ENCODE measurements at places on chromosomes 3 and 15. TPM values are rescaled to one million over a fixed set of nuclear protein-coding genes. Genes with fewer than 3 reads are reported as not detected.
A peak's percentile ranks its signal among the peaks of the same experiment; 100 is the strongest.

The MAP3K13 gene
- total RNA-seq, result 9.1 TPM

The MGLL gene
- 25.8 TPM for total RNA-seq

The CD86 gene
- 12.6 TPM for total RNA-seq

The HIGD2B gene
- not detected for total RNA-seq

The BTLA gene
- total RNA-seq, result 0.98 TPM

The CAPN3 gene
- total RNA-seq, result 12.5 TPM

DNA sequence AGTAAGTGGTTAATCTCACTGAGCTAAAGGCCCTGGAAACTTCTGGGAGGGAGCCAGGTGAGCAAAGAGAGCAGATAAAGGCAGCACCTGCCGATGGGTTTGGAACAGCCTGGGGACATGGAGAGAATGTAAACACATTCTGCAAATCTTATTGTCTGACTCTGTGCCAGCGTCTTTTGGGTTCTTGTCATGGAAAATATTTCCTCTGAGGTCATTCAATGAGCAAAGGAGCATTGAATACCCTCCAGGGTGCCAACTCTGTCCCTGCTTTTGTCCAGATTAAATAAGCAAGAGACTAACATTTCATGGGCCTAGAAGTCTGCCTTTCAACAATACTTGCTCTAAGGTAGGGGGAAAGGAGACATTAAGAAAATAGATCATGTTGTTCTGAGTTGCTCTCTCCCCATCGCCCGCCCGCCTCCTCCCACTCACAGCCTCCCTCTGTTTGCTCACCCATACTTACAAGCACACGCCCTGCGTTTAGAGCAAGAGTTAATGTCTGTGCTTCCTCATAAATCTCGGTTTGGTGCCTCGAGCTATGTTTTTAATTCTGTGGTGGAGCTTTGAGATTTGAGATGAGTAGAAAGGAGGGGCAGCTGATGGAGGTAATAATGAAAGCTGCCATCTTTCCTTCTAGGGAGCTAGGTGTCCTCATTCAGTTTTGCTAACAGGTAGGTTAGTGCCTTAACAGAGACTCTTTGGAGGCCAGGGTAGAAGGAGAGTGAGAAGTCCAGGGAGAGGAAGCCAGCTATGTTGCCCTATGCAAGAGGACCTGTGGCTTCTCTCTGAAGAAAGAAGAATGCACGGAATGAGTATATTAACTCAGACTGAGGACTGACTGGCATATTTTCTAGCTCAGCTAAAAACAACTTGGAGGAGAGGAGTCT lies 132.9 kb downstream of the TPRG1 start:
- H3K27ac ChIP-seq, result peak overlapping the region; percentile 77
- H3K4me3 ChIP-seq, result no peak overlapping the region
- no peaks in the 10 kb centered on the region for H3K36me3 ChIP-seq
- no peaks in the 10 kb centered on the region for H3K4me1 ChIP-seq
- no peaks in the 10 kb centered on the region for H3K27me3 ChIP-seq
- DNase-seq, result peak; percentile 69

GRCh38 chr3:169387751-169388696 lies 275.5 kb downstream of the MECOM start:
- no peaks in the 10 kb centered on the region for H3K36me3 ChIP-seq
- H3K27ac ChIP-seq, result peak overlapping the region; percentile 29
- no peaks in the 10 kb centered on the region for H3K4me1 ChIP-seq
- H3K27me3 ChIP-seq, result no peaks in the 10 kb centered on the region
- H3K4me3 ChIP-seq, result no peak overlapping the region

GRCh38 chr3:22115581-22115980 lies 364.6 kb upstream of the ZNF385D start:
- DNase-seq, result no peak
- no peaks in the 10 kb centered on the region for H3K36me3 ChIP-seq
- no peaks in the 10 kb centered on the region for H3K27me3 ChIP-seq
- no peak overlapping the region for H3K27ac ChIP-seq
- H3K4me1 ChIP-seq, result no peaks in the 10 kb centered on the region
- H3K4me3 ChIP-seq, result no peak overlapping the region

DNA sequence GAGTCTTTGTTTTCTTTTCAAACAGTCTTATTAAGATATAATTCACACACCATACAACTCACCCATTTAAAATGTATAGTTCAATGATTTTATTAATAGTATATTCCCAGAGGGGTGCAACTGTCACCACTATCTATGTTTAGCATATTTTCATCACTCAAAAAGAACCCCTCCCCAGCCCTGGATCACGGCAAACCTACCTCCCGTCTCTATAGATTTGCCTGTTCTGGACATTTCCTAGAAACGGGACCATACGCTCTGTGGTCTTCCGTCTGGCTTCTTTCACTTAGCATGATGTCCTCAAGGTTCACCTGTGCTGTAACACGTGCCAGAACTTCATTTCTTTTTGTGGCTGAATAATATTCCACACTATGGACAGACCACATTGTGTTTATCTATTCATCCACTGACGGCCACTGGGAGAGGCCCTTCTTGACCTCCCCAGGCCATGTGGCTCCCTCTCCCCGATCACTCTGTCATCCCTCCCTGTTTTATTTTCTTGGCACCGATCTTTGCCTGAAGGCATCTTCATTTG lies 56.4 kb downstream of the IQSEC1 start:
- H3K4me1 ChIP-seq, result peaks cover 27% of the 10 kb centered on the region
- no peaks in the 10 kb centered on the region for H3K27me3 ChIP-seq
- no peak overlapping the region for H3K4me3 ChIP-seq
- H3K36me3 ChIP-seq, result no peaks in the 10 kb centered on the region
- DNase-seq, result peak; percentile 25

DNA sequence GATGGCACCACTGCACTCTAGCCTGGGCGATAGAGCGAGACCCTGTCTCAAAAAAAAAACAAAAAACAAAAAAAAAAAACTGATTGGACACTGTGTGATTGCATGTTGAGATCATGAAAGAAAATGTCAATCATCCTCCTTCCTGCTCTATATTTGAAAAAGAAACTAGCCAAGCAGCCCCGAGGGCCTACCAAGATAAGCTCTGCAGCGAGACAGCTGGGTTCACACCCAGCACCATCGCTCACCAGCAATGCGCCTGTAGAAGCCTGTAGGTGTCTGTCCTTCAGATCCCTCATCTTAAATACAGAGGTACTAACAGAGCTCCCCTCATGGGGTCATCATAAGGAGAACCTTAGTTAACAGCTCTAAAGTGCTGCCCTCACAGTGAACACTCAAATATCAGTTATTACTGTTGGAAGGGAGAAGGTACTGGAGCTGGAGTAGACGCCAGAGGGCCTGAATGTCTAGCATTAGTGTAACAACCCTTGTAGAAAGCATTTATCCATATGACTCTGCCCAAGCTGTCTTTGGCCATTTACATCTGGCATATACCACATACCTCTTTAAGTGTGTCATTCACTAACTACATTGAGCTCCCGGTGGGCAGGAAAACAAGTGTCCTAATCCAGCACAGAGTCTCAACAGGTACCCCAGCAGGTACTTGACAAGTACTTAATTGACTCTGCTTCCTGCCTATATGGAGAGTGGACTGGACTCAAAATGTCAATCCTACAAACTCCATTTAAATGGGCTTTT lies 22.9 kb downstream of the MYLK start:
- H3K4me3 ChIP-seq, result no peak overlapping the region
- no peaks in the 10 kb centered on the region for H3K4me1 ChIP-seq
- DNase-seq, result no peak
- no peaks in the 10 kb centered on the region for H3K27me3 ChIP-seq

DNA sequence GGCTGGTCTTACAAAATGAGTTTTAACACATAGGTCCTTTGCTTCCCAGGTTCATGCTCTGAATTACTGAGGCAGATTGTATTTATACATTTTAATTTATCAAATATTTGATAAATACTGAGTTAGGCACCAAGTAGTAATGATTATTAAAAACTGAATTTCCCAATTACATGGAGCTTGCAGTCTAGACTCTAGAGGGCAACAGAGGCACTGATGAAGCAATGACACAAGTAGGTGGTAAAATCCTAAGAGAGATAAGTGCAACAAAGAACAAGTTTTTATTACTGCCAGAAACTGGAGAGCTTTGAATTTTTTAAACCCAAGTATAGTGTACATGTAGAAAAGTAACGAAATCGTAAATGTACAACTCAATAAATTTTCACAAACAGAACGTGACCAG lies 406.2 kb upstream of the RARB start:
- no peaks in the 10 kb centered on the region for H3K27me3 ChIP-seq
- no peak for DNase-seq
- H3K4me3 ChIP-seq, result no peak overlapping the region
- H3K4me1 ChIP-seq, result no peaks in the 10 kb centered on the region
- H3K36me3 ChIP-seq, result no peaks in the 10 kb centered on the region

DNA sequence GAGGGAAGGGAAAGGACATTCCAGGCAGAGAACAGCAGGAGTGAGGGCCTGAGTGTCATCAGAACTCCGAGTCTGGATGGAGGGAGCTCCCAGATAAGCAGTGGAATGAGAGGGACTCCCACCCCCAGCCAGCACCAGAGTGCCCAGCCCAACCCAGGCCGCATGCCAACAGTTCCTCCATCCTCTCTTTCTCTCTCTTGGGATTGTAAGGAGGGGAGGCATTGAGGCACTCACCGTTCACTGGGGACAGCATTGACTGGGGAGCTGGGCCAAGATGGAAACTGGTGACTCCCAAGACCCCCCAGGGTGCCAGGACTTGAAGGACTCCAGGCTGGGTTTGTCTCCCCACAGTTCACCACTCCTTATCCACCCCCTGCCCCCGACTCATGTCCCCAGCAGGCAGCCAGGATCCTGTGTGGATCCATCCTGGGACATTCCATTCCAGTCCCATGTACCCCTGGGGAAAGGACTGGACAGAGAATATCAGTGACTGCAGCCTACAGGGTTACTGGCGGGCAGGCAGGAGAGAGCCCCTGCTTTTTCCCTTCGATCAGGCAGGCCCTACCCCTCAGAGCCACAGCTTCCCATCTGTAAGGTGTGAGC lies 15.7 kb downstream of the PTH1R start:
- no peak overlapping the region for H3K4me3 ChIP-seq
- no peak overlapping the region for H3K27ac ChIP-seq
- H3K4me1 ChIP-seq, result no peaks in the 10 kb centered on the region
- H3K27me3 ChIP-seq, result no peaks in the 10 kb centered on the region
- DNase-seq, result no peak
- H3K36me3 ChIP-seq, result no peaks in the 10 kb centered on the region

DNA sequence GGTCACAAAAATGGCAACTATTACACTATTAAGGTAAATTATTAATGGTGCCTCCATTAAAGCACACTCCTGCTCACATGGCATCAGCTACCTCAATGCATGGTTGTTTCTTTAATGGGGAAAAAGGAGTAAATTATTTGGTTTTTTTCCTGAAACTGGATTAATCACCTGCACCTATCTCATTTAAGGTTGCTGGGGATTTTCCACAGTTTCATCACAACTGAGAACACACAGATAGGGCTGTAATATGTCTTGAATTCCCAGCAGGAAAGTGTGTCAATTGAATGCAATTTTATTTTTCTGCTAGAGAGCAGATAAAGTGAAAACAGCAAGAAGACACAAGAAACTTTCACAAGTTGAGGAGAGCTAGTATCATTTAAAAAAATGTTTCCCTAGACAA lies 36.4 kb downstream of the RFTN1 start:
- no peaks in the 10 kb centered on the region for H3K27me3 ChIP-seq
- H3K4me3 ChIP-seq, result no peak overlapping the region
- DNase-seq, result no peak
- no peak overlapping the region for H3K27ac ChIP-seq

All from breast epithelium (tissue), 4 donors.